ENCODE measurements at places on chromosomes 3 and 15.

DNA sequence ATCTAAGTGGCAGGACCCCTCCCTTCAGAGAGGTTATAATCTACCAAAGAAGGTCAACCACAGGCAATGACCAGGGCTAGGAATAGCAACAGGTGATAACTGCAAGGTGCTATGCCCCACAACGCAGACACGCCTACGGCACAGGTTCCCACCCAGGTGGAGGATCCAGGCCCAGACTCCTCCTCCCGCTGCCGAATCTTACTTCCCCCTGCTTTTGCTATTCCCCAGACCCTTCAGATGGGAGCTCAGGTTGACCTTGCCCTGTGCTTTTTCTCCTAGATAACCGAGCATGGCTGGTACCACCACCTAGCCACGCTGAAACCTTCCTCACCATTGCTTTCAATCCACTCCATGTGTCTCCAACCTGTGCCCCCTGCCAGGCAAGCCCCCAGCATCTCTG lies 142.2 kb upstream of the IGF1R start:
- DNase-seq = no peak

DNA sequence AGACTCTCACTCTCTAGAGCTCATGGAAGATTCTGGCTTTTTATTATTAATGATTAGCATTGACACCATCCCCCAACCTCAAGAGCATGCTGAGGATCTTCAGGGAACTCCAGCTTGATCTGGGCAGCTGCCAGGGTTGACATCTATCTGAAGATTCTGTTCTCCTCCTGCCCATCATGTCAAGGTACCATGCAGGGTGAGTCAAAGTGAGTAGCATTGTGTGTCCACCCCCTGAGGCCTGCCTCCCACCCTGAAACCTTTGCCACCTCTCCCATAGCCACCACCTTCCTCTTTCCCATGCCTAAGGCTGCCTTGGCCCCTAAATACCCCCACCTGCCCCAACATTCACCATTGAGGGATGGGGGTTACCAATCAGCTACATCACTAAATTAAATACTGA lies 70.1 kb upstream of the SLCO3A1 start:
- no peak for DNase-seq

DNA sequence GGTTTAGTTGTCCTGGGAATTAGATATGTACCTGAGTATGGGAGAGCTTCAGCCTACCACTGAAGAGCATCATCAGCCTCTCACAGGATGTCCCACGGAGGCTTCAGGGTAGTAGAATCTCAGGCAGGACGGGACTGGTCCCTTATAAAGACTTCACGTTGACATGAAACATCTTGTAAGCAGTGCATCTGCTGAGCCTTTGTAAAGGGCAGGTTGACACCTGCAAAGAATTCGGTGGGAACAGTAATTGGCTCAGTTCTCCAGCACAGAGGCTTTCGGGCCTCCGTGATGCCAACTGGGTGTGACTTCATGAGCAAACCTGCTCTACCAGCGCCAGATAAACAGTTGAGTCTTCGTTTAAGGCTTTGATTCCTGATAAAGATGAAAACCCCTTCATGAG lies 26.9 kb upstream of the AVEN start:
- no peak for DNase-seq

DNA sequence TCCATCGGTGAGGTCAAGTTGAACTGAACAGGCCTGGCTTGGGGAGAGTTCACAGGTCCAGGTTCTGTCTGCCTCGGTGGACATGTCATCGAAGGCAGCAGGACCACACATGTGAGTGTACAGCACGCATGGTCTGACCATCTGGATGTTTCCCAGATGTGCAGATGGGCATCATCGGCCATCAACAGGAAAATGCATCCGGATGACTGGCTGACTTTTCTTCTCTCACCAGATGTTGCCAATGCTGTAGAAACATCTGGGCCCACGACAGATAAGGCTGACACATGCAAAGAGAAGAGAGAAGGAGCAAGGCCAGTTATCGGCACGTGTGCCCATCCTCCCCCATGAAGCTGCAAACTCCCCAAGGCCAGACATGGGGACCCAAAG lies 45.1 kb downstream of the NOX5 start:
- DNase-seq = no peak

GRCh38 chr15:56496635-56497034 lies 31.7 kb upstream of the MNS1 start:
- DNase-seq = no peak
